GM04504 (cell line): ENCODE measurements at places on chromosomes 2 and 18.

DNA sequence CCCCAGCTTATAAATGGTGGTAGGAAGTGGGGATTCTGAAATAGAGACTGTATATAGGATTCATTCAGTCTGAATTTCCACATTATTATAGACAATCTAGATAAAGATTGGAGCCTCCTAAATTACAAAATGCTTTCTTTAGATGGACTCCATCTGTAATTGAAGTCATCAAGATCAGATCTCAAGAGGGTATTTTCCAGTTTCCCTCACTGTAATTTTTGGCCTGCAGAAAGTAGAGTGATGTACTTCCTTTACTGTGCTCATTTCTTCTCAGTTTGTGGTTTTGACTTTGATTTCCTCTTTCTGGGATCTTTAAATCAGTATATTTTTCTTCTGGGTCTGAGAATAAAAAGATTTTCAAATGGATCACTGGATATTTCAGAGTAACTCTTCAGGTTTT lies 7.2 kb downstream of the BABAM2 start:
- no peak for DNase-seq

GRCh38 chr2:137161250-137161649 lies 395.9 kb downstream of the THSD7B start:
- no peak for DNase-seq

- DNase-seq, result peak; percentile 14
Observed at GRCh38 chr2:230472621-230473018, 56.6 kb downstream of the SP100 start.

- no peak for DNase-seq
Observed at GRCh38 chr2:207095963-207096362, 69.8 kb downstream of the KLF7 start.

DNA sequence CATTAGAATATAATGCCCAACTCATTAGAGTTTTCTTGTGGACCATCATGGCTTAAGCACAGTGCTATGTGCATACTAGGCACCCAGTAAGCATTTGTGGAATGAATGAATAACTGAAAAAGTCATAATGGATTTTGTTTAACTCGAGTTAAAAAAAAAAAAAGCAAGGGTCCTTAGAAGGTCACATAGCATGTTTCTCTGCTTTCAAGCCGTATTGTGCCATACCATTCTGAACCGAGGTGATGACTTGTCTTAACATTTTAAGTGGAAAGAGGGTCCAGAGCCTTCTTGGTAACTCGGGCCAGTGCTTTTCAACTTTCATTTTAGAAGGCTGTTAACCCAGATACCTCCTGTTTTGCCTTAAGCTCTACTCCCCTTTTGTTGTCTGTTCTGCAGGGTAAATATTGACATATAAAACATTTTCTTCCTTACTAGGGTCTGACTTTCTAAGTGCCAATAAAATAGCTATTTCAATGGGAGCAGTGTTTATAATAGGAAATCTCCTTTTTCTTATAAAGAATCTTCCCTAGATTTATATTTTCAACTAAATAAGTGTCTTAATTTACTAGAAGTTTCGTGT lies 787 bp upstream of the ADGRF3 start:
- DNase-seq, result no peak

GRCh38 chr2:106140113-106140512 lies 54.0 kb downstream of the UXS1 start:
- no peak for DNase-seq

- no peak for DNase-seq
Observed at GRCh38 chr18:47506897-47507296, 255.4 kb upstream of the SKOR2 start.

- DNase-seq, result no peak
Observed at GRCh38 chr2:115161081-115161770, 718.8 kb downstream of the DPP10 start.

- no peak for DNase-seq
Observed at GRCh38 chr2:115908731-115909130, 1466.3 kb downstream of the DPP10 start.

- DNase-seq, result no peak
Observed at GRCh38 chr2:85714841-85715240, 20.7 kb downstream of the GNLY start.

GRCh38 chr2:101706819-101707177 lies 9.3 kb downstream of the MAP4K4 start:
- DNase-seq, result no peak

- no peak for DNase-seq
Observed at GRCh38 chr2:48400553-48401164, 129.3 kb upstream of the STON1 start.

DNA sequence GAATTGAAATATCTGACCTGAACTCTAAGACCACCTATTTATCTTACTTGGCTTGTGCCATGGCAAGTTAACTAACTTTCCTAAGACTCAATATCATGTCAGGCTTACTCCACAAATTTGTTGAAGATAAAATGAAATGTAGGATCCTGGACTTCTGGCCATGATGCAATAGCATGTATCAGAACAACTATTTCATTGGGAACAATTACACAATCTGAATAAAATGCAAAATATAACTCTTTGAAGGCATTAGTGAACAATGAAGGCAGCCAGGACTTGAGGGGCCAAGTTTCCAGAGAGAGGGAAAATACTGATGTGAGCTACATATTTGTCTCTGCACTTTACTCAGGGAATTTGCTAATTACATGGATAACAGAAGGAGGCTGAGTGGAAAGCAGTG lies 476.5 kb upstream of the ACVR2A start:
- no peak for DNase-seq

GRCh38 chr2:166365239-166365638 lies 10.5 kb downstream of the SCN9A start:
- no peak for DNase-seq

DNA sequence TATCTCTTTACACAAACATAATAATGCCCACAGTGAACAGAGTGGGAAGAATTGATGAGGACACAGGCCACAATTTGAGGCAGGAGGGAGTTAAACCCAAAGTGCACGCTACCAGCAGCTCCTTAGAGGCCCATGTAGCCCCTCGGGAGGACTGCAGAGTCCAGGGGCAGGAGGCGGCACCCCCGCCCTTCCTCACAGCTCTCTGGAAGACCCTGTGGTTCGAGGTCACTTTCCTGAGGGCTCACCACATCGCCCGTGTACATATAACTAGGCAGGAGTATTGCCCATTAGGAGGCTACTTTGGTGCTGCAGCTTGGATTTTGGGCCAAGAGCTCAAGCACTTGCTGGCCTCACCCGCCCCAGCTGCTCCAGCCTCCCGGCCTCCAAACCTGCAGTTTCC lies 22.2 kb upstream of the CIDEA start:
- no peak for DNase-seq

GRCh38 chr2:105439141-105439540 lies 40.3 kb upstream of the FHL2 start:
- no peak for DNase-seq

DNA sequence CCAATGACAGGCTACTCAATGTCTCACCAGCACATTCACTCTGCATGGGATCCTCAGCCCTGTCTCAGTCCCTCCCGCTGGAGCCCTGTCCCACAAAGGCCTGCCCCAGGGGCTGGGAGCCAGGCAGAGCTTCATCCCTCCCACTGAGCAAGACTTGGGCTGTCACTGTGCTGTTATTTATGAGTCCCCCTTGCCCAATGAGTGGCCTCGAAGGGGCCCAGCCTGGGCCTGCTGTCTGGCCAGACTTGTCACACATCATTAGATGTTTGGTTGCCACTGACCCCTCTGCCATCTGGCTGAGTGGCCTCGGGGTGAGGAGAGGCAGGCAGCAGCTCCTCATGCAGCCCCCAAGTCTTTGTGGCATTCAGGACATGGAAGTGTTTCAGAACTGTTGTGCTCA lies 330.6 kb upstream of the SKOR2 start:
- DNase-seq, result no peak

- DNase-seq, result no peak
Observed at GRCh38 chr2:98072442-98072841, 14.5 kb upstream of the VWA3B start.

- DNase-seq, result no peak
Observed at GRCh38 chr2:217325251-217325650, 465.4 kb upstream of the TNP1 start.
